Suppressor macrophage (primary cell): ENCODE measurements at places on chromosomes 11 and 22.

DNA sequence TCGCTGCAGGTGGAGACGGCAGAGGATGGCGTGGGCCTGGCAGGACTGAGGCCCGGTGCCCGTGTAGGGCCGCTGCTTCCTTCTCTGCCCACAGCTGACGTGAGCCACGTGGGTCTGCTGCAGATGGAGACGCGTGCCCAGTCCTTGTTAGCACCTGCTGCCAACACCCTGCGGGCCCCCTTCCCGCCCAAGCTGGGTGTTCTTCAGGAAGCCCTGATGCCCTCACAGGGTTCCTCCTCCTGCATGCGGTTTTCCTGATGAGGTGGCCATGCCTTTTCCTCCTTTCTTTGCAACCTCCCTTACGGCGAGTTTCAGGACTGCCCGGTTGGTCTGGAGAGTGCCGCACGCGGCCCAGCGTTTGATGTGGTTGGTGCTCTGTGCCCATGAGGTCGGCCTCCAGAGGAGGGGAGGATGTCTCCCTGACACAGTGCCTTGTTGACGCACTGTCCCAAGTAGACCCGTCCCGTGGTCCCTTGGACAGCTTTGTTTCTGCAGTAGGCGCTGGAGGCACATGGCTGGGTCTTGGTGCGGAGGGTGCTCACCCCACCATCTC lies 44.7 kb downstream of the AP2A2 start:
- DNase-seq: peak; percentile 39

- DNase-seq: no peak
These were observed 56.2 kb downstream of the SOX6 start for GRCh38 chr11:16299884-16300782.

DNA sequence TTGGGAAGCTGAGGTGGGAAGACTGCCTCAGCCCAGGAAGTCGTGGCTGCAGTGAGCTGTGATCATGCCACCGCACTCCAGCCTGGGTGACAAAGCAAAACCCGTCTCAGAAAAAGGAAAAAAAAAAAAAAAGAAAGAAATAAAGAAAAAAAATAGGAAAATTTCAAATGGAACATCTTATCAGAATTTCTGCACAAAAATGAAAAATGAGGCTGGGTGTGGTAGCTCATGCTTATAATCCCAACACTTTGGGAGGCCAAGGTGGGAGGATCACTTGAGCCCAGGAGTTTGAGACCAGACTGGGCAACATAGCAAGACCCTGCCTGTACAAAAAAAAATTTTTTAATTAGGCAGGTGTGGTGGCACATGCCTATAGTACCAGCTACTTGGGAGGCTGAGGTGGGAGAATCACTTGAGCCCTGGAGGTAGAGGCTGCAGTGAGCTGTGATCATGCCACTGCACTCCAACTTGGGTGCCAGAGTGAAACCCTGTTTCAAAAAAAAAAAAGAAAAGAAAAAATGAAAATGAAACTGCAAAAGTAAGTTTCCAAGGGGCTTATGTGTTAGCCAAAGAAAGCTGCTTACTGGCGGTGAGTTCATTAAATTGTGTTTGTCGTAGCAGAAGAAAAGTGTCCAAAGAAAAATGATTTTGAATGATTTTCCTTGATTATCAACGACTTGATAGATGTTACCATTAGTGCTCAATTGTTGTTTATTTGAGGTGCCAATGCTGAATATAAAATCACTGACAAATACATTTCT lies 7.5 kb upstream of the CRKL start:
- no peak for DNase-seq

DNA sequence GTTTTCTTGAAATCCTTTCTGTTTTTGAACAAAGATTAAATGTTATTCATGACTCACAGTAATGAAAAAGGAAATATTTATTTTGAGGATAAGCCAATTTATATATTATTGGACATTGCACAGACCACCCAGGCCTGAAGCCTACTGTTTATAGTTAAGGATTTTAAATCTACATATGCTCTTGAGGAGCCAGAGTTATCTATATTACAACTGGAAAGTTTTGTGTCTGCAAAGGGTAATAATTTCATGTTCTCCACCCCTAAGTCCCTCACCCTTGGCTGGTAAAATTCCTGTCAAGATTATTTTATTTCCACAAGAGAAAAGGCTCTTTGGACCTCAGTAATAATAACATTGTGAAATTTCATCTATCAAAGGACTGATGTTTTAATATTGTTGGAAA lies 228.2 kb downstream of the TMEM135 start:
- no peak for DNase-seq

DNA sequence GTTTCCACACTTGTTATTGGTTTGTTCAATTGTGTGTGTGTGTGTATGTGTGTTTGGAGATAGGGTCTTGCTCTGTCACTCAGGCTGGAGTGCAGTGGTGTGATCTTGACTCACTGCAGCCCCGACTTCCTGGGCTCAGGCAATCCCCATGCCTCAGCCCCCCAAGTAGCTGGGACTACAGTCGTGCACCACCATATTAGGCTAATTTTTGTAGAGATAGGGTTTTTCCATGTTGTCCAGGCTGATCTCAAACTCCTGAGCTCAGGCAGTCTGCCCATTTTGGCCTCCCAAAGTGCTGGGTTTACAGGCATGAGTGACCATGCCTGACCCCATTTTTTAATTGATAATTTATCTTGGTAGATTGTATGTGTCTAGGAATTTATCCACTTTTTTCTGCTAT lies 263.7 kb downstream of the DYNC2H1 start:
- no peak for DNase-seq

DNA sequence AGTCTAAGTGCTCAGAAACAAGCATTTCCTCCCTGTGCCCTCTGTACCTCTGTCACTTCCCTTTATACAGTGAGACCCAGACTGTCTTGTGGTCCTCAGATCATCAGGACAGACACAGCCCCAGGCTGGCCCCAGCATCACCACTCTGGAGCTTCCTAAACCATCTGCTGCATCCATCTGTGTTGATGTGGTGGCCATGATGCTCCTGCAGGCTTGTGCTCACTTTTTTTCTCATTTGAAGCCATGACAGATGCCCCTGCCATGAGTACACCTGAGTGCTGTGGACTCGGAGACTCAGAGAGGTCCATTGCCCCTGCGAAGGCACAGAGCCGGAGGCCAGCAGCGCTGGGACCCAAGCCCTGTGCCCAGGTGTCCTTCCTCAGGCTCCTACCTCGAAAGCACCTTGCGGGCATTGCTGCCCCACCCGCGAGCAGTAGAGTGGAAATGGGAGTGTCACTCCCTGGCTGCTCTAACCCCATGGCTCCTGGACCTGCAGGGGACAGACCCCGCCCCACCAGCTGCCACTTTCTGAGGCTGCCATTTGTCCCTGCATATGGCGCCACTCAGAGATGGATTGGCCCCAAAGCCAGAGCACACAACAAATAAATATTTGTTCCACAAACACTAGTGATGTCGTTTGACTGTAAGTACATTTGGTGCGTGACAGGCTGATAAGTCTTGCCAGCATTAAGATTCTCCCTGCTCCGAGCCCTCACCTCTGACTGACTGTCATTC lies 593.5 kb downstream of the TBC1D22A start:
- DNase-seq: no peak

DNA sequence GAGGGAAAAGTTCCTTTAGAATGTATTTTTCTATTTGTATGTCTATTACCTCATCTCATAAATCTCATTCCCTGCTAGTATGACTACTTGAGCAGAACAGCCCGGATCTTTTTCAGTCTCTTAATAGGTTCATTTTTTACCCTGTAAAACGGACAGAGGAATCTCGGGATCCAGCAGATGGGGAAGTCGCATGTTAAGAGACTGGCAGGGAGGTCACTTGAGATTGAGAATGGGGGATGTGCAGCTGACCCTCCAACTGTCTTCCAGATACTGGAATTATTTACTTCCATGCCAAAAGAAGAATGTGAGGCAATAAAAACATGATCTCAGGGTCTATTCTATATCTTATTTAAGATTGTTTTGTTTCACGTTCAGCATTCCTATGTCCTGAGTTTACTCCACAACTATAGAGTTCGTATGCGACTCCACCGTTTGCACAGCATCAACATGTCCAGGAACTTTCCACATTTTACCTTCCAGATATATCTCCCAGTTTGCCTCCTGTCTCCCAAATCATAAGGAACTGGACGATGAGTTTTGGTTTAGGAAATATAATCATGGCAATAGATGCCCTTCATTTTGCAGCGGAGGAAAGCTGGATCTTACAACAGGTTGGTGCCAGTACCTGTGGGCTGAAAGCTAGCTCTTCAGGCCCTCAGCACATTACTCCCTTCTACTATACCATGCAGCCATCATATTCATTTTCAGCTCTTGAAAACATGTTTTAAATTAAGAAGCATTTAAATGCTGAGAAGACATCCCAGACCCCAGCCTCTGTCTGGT lies 181.5 kb downstream of the MAML2 start:
- no peak for DNase-seq
